ENCODE measurements at places on chromosomes 1 and 21.

DNA sequence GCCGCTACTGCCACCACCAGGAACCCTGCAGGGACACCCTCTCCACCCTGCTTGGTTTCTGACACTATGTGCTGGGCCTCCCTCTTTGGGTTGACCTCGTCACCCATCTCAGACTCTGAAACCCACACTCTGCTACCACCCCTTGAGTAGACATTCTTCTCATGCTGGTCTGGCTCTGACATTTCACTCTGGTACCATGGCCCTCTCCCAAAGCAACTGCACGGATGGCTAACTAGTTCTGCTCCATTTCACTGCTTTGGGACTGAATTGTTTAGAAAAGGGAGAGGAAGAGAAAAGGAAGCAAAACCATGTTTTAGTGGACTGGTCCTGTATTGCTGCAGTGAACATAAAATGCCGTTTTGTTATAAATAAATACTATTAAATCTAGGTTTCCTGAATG, 137.8 kb downstream of the KCNK2 start:
- DNase-seq: no peak

DNA sequence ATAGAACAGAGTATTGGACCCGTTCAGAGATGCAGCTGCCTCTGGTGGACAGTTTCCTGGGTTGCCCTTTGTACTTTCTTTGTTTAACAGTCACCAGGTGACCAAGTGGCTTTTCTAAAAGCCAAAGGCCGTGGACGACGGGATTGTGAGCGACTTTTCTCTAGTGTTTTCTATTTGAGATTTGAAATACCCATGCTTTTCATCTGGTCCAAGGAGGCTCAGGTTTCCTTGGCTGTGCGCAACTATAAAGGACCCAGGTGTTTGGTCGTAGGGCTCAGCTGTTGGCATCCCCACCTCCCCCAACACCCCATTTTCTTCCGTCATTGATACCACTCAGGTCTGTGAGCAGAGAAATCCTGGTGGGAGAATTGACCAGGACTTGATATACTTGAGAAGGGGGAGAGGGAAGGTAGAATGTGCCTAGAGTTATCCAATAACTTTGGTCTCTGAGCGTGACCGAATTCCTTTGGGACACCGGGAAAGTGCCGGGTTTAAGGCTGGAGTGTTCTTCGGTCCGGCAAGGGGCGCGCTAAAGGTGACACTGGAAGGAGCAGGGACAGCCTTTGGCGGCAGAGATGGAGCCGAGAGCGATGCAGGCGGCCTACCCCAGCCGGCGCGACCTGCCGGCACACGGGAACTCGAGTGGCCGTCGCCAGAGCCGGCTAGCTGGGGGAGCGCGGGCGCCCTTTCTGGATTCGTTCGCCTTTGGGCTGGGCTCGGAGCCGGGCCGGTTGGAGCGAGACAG, 83.4 kb upstream of the BMP8A start:
- DNase-seq: no peak

- DNase-seq: no peak
Observed at GRCh38 chr1:232982238-232982944, 32.0 kb downstream of the NTPCR start.

DNA sequence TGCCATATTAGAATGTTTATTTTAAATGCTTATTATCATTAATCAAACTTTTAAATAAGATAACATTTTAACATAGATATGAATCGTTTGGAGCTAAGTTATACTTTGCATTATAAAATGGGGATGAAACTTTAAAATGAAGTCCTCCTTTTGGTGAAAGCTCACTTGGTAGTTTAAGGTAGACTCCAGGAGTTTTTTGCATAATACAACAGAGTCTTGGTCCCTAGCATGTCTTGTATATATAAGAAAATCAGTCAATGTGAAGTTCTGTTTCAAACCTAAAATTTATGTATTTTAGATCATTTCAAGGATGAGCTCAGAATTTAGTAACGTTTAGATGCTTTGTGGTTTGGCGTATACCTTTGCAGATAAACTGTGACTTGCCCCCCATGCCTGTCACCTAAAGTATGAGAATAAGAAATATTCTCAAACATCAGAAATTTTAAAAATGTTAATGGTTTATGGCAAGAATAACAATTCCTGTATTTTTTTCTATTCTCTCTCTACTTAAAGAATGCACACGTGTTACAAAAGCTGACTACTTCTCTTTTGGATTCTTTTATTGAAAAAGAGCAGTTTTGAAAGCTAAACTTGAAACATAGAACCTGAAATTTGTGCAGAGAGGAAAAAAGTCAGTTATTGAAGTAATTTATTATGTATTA, 3.8 kb downstream of the NFIA start:
- DNase-seq: no peak

- no peak for DNase-seq
Observed at GRCh38 chr1:39752703-39753102, 14.0 kb downstream of the PPIE start.

- DNase-seq: no peak
Observed at GRCh38 chr21:46600978-46601377, 3.9 kb downstream of the S100B start.
